ENCODE measurements at places on chromosomes 16 and 17.

DNA sequence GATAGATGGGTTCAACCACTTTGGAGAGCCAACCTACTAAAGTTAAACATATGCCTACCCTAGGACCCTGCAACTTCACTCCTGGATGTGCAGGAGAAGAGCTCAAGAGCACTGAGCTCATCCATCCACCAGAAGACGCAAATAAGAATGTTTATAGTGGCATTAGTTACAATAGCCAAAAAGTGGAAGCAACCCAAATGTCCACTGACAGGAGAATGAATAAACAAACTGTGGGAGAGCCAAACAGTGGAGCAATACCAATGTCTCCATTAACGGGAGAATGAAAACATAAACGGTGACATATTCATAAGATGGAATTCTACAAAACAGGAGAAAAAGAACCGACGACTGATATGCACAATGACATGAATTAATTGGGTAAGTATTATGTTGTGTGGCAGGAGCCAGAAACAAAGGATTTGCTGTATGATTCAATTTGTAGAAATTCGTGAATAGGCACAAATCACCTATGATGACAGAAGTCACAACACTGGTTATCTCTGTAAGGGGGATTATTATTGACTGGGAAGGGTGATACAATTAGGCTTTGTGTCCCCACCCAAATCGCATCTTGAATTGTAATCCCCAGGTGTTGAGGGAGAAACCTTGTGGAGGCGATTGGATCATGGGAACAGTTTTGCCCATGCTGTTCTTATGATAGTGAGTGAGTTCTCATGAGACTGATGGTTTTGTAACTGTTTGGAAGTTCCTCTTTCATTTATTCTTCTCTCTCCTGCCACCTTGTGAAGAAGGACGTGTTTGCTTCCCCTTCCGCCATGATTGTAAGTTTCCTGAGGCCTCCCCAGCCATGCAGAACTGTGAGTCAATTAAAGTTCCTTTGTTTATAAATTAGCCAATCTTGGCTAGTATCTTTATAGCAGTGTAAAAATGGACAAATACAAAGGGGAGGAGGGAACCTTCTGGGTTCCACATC lies 57.9 kb upstream of the PLCG2 start:
- no peak for DNase-seq

DNA sequence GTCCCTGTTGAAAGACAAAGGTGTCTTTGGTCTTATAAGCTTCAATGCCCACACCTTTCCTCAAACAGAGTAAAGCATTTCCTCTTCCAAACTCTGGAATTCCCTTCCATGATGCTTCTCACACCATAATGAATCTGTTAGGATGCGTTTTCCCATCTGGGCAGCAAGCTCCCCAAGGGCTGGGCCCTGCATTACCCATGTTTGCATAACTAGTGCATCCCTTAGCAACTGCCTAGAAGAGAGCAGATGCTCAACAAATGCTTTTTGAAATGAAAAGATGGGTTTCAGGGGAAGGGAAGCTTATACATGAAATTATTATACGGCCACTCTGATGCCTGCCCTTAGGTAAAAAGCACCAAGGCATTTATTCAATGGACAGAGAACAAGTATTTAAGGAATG lies 124.5 kb upstream of the CCL2 start:
- DNase-seq = no peak

- DNase-seq = no peak
Observed at GRCh38 chr17:48715496-48716399, 6.6 kb downstream of the PRAC1 start.

DNA sequence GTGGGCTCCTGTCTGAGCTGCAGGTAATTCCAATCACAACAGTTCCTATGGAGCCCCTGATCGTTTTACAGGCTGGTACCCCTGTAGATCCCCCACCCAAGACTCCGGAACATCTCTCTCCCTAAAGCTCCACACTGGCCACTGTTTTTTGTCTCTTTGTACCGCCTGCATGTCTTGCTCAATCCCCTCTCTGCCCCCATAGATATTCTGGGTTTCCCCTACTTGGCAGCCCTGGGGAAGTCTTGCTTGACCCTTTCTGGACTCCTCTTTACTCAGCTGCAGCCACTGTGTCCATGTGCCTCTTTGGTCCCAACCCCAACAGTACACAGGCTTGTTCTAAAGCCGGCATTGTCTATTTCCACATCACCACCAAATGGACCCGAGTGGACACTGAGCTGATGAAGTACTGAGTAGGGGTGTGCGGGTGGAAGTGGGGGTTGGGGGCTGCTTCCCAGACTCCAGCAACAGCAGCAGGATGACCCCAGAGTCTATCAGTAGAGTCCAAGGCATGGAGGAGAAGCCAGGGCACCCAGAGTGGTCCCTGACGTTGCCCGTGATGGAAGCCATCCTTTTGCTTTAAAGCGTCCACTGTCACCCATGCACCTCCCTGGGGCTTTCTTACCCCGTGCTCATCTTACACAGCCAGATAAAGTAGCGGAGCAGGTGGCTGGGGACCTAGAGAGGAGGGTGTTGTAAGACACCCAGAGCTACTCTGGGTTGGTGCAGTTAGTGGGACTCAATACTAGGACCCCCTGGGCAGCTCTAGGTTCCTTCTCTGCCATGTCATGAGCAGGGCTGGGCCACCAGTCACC lies 6.4 kb downstream of the CD300LB start:
- DNase-seq = no peak

- DNase-seq = no peak
Observed at GRCh38 chr16:35365675-35366074, 1906.3 kb downstream of the TP53TG3F start.

- DNase-seq = no peak
Observed at GRCh38 chr16:7239547-7239946, 93.1 kb upstream of the RBFOX1 start.

DNA sequence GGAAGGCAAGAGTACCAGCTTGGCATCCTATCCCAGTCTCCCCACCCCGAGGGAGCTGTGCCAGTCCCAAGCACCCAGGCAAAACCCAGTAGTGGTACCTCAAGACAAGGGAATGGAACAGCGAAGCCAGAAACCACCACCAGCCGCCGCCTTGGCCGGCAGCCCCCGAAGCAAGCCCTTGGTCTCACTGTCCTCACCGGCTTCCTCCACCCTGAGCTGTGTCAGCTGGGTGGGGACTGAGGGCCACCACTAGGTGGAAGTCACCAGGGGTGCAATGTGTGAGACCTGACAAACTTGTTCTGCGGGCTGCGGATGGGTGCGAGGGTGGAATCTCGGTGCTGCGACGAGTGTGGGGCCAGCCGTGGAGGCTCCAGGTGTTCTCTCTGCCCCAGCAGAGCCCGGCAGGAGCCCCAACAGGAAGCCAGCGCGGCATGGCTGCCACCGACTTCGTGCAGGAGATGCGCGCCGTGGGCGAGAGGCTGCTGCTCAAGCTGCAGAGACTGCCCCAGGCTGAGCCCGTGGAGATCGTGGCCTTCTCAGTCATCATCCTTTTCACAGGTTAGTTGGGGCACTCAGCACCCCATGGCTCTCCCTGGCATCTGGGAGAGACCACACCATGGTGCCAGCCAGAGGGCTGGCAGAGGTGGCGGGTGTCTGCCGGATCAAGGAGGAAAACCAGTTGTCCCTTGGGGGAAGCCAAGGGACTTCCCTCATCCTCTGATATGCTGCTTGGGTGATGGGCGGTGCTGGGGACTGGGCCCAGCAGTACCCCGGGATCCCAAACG lies 6.7 kb downstream of the SMIM5 start:
- DNase-seq = no peak

DNA sequence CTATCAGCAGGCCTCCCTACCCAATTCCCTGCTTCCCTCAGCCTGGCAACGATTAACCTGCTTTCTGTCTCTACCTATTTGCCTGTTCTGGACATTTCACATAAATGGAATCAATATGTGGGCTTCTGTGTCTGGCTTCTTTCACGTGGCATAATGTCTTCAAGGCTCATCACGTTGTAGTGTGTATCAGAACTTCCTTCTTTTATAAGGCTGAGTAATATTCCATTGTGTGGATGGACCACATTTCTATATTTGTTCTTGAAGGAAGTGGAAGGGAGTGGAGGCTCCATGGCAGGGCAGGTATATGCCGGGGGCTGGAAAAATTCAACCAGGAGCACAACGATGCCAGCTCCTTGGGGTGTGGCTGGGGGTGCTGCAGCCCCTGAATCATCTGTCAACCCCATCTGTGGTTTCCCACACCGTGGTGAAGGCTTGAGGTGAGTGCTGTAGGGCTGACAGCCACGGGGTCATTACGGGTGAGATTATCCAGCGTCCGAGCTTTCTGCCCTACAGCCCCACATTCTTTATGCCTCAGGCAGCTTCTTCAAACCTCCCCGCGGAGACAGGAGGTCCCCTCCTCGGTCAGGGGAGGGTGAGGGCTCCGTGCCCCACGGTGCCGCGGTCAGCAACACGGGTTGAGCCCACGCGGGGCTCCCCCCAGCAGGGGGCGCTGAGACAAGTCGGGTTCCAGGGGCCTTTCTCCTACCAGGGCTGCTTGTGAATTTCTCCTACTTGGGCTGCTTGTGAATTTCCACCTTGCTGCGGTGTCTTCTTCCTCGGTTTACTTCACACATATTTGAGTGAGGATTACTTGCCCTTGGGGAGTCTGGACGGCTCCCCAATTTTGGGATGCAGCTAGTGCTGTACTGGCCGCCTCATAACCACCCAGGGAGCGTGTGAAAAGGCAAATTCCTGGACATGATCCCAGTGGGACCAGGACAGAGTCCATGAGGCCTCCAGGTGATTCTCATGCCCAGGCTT lies 18.3 kb upstream of the WFIKKN2 start:
- DNase-seq = no peak
